ENCODE measurements at places on chromosomes 16 and 17.
A peak's percentile ranks its signal among the peaks of the same experiment; 100 is the strongest.

DNA sequence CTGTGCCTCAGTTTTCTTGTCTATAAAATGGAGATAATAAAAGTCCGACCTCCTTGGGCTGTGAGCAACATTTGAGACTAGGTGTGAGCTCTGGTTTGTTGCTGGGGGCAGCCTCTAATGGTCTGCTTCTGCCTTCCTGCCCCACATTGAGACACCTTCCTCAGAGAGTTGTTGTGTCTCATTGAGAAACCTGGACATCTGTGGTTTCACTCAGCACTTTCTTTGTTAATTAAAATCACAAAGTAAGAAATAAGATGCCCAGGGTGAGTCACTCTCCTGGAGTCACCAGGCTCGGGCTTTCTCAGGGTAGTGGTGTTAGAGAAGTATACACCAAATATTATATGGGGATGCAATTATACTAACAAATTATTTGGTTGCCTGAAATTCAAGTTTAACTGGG, 389.2 kb upstream of the SALL1 start:
- DNase-seq, result no peak

GRCh38 chr17:34658811-34659560, 79.6 kb downstream of the TMEM132E start:
- no peak for DNase-seq

- no peak for DNase-seq
These were observed 7.2 kb downstream of the DLX3 start for GRCh38 chr17:49987681-49988441.

GRCh38 chr17:43900183-43900857, 7.0 kb downstream of the MPP2 start:
- peak; percentile 67 for DNase-seq

DNA sequence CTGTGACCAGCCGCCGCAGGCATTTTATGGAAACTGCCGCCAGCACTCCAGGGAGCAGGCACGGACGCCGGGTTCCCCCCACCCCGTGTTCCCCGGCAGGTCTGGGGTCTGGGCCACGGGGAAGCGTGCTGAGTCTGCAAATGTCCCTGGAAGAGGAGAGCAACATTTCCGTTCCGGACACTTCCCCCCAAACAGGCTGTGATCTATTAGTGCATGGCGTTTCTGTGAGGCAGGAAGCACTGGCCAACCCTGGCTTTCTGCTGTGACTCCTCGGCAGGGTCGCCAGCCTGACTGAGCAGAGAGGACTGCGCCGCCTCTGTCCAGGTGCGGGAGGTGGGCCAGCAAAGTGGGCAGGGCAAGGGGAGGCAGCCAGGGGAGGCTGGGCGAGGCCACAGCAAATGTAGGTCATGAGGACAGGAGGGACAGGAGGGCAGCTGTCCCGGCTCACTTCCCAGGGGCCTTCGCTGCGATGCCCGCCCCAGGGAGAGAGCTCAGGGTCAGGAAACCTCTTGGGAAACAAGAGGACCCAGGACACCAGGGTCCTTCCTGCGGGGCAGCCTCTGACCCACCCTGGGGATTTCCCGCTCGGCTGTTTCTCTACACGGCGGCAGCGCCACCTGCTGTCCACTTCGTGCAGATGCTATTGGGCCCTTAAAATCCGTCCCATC, 9.5 kb downstream of the FOXF1 start:
- peak; percentile 27 for DNase-seq

Data from stimulated activated CD8-positive, alpha-beta memory T cell treated with anti-CD3 and anti-CD28 coated beads, Interleukin-4, amount 100 ng/mL, for 1 hour (primary cell).